ENCODE measurements at places on chromosomes 6 and 20.

DNA sequence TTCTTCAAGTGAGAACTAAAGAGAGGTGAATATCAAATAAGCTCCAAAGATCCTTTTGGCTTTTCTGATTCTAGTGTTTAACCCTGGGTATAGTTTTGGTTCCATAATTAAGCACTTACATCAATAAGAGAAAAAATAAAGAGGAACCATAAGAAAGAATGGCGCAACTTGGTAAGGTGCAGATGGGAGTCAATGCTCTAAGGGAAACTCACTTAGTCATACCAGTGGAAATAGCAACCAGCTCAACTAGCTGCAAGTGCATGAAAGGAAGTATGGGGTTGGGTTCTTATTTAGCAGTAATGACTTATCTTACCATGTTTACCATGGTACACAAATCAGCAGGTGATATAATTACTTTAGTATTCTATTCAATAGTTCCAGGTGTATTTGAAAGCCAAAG, 296.5 kb upstream of the RUNX2 start:
- no peak for DNase-seq

DNA sequence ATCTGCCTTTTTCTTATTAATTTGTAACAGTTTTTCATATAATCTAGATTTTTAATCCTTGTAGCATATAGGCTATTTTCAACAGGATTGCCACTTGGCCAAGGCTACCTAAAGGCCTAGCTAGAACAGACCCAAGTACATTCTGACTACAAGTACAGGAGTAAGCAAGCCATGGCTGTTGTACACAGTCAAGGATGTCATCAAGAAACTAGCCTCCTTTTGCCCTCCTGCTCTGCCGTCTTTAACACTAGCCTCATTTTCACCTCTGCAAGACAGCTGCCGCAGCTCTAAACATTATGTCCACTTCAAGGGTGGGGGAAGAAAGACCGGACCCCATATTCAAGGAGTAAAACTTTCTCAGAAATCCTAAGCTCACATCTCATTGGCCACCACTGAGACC, 45.1 kb downstream of the EPB41L2 start:
- DNase-seq = no peak

DNA sequence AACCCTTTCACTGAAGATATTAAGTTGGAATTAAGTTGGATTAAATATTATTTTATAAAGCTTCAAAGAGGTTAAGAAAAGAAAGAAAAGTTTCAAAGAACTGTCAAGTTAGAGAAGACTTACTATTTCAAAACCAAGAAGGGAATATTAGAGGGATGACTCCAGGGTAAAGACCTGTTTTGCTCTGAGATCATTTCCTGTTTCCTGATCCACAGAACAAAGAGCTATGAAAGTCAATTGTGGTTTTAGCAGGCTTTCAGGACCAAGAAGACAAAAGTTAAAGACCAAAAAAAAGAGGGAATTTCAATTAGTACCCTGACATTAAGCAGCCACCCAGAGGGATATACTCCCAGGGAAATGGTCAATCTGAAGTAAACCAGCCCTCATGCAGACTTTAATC, 19.4 kb downstream of the ESF1 start:
- no peak for DNase-seq

DNA sequence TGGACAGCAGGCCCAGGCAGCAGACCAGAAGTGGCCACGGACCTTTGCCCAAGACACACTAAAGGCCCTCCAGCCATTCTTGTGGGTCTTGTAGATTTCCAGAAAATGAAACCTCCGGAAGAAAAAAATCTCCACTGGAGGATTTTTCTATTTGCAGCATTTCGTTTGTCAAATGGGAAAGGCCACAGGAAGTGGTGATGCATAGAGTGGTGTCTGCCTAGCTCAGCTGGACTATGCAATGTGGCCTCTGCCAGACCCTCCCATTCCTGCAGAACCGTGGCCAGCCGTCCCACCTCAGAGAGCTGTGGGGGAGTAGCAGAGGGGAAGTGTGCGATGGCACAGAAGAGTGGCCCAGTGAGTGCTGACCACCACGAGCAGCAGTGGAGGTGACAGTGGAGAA, 24.0 kb upstream of the INSM1 start:
- DNase-seq = no peak

GRCh38 chr6:115396112-115396906, 664.4 kb downstream of the FRK start:
- DNase-seq = no peak

DNA sequence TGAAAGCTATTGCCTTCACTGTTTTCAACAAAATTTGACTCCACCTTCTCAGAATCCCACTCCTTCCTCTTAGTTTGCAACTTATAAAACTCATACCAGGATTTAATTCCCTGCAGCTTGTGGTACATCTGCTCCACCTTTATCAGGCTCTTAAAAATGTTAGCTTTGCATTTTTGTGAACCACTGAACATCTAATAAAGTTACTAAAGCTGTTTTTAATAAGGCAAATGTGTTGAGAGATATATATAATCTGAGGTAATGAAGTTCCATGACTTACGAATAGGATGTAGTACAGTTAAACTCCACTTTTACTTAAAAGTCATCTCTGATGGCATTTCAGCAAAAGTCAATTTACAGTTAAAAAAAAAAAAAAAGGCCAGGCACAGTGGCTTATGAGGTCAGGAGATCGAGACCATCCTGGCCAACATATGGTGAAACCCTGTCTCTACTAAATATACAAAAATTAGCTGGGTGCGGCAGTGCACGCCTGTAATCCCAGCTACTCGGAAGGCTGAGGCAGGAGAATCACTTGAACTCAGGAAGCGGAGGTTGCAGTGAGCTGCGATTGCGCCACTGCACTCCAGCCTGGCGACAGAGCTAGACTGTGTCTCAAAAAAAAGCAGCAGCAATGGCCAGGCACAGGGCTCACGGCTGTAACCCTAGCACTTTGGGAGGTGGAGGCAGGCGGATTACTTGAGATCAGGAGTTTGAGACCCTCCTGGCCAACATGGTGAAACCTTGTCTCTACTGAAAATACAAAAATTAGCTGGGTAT, 106.2 kb downstream of the KIF13A start:
- no peak for DNase-seq

DNA sequence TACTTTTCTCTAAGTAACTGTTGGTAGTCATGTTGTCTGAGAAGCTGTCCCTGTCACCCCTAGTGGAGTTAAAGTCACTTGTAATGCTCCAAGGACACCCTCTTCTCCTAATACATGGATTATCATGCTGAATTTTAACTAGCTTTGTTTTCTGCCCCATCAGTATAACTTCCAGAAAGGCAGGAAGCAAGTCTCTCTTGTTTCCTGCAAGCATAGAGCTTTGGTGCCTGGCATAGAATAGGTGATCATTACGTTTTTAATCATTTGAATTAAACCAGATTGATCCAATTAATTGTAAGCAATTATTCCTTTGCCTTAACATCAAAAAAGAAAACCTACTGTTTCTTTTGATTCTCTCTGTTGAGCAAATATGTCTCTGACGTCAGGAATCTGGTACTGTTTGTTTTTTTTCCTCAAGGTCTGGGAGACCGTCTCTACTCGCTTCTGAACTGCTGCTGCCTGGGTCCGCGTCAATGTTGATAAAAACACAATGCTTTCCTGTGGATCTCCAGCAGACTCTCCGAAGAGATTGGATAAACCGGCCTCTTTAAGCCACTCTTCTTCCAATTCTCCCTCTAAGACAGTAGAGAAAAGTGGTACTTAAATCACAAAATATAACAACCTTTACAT, 71.8 kb downstream of the ARHGAP18 start:
- DNase-seq = no peak

DNA sequence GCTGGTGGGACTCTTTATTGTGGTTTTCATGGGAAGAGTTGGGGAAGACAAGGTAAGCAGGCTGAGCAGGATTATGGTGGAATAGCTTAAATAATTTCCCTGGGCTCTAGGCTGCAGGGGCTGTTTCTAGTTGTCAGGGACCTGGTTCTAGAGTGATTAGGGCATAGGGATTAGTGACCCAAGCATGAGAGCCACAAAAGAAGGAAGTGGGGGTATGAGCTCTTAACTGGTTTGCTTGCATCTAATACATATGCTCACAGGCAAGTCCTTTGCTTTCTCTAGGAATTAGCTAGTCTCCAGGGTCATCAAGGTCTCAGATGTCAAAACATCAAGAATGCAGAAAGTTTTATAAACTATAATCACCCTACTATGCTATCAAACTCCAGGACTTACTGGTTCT, 67.5 kb upstream of the NRN1 start:
- DNase-seq = no peak

DNA sequence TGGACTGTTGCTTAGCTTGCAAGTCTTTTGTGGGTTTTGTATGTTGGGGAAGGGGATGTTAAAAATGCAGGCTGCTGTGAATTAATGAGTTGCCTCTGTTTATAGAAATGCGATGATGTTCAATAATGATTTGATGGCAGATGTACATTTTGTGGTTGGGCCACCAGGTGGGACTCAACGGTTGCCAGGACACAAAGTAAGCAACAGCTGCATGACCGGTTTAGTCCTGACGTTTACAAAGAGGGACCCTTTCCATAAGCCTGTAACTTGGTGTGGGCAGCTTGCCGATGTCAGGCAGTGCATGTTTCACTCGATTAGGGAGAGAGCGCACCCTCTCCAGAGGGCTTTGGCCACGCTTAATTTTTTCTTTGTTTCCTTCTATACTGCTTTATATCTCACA, 1.3 kb downstream of the BTBD3 start:
- no peak for DNase-seq

DNA sequence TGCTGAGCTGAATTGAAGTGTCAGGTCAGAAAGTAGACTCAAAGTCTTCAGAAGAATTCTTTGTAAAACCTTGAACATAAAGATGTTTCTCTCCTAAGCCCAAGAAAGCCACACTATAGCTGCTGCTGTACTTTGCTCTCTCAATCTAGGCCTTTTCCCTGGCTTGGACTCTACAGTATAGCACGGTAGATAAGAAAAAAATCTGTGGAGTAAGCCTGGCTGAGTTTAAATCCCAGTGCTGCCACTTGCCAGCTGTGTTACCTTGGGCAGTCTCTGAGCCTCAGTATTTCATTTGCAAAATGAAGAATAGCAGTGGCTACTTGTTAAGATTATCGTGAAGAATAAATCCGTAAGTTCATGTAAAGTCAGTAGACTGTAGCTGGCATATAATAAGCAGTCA, 53.3 kb upstream of the UFL1 start:
- DNase-seq = no peak

DNA sequence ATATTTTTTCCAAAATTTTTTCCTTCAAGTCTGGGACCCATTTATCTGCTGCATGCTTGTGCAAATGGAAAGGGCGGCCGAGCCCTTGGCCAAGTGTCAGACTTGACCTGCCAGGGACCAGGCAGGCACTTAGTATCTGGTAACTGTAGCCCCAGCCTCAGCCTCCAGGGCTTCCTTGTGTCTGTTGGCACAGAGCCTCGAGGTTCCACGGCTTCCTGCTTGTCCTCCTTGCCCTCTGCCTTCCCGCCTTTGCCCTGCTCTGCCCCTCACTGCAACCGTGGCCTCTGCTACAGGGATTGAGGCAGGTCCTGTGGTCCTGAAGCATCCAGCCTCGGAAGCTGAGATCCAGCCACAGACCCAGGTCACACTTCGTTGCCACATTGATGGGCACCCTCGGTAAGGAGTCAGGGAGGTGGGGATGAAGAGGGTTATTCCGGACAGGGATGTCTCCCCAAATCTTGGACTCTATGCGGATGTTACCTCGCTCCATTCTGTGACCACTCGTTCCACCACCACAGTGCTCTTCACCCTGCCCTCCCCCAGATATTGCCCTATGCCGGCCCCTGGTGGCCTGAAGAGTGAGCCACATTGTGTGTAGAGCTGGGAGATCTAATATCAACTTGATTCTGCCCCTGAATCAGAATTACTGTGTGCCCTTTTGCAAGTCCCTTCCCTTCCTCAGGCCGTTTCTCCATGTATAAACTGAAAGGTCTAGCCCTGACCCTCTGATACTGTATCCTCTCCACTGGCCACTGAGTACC, 41.5 kb upstream of the SRF start:
- DNase-seq = no peak

DNA sequence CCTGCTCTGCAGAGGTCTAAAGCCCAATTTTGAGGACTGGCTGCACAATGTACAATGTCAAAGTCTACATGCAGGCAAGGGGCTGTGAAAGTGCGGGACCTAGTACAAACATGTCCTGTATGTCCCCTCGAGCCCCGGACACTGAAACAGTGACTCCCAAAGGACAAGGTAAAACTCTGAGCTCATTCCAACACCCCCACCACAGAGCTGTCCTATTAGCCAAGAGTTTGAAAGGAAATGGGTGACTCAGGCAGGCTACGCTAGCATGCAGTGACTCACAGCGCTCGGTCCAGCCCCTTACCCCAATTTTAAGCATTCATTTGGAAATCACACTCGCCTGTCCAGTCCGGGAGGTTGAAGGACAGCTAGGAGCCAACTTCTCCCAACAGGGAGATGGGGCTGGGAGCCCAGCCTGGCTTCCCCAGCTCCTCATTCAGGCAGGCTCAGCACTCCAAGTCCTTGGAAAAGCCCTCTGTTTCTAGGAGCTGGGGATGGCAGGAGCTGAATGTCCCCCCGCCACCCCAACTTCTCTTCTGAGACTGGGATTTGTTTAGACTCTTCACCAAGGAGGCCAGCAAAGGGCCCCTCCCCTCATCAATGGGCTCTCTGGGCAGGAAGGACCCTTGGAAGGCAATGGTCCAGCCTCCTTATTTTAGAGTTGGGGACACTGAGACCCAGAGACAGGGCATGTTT, 3.9 kb downstream of the SDC4 start:
- DNase-seq = no peak
